ENCODE measurements at places on chromosomes 7 and 10.

GRCh38 chr10:74419958-74420375 lies 268.9 kb downstream of the ADK start:
- DNase-seq = no peak

DNA sequence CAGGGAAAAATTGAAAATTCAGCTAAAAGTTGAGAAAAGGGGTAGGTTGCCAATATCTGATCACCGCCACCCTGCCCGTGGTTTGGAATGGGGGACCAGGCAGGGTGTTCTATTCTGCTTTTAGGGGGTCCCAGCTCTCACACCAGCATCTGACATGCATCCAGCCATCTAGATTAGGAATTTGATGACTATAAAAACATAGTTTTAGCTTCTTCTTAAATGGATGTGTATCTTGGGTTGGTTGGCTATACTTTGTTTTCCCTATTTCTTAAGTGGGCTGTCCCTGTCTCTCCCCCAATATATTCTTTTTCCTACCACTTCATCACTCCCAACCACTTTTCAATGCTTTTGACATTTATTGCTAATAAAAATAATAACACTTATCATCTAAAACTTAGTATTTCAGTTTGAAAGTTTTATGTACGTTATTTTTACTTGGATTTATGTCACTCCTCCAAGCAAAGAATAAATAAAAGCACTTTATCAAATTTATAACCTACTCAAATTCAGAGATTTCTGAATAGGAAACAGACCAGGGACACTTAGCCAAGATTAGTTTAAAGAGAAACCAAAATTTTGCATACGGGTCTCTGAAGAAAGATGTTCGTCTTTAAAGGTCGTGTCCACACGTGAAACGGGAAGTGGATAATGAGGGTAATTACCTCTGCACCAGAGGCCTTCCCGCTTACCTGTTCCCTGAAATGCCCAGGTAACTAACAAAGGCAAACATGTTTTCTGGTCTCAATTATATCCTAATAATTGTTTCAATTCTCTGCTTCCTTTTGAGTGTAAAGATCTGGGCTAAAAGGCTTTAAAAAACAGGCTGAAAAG lies 233.2 kb upstream of the AUTS2 start:
- DNase-seq = no peak

- DNase-seq = no peak
Observed at GRCh38 chr7:51376420-51377092, 59.9 kb upstream of the COBL start.

- DNase-seq = no peak
Observed at GRCh38 chr7:103080923-103081322, 6.0 kb downstream of the ARMC10 start.

DNA sequence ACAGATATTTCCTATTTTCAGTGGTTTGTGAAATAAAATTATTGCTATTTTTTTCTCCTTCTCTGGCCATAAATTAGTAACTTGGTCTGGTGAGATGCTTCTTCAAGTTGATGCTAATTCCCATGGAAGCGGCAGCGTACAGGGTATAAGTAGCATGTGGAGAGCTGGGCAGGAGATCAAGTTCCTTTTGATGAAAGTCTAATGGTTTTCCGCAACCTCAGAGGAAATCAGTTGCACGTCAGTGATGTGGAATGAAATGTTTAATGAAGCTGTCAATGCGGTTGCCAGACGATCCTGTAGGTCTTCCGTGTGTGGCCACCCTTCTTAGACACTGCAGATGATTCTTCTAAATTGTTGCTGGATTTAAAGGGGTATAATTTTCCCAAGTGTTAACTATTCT lies 236.4 kb upstream of the GRM3 start:
- DNase-seq = no peak

DNA sequence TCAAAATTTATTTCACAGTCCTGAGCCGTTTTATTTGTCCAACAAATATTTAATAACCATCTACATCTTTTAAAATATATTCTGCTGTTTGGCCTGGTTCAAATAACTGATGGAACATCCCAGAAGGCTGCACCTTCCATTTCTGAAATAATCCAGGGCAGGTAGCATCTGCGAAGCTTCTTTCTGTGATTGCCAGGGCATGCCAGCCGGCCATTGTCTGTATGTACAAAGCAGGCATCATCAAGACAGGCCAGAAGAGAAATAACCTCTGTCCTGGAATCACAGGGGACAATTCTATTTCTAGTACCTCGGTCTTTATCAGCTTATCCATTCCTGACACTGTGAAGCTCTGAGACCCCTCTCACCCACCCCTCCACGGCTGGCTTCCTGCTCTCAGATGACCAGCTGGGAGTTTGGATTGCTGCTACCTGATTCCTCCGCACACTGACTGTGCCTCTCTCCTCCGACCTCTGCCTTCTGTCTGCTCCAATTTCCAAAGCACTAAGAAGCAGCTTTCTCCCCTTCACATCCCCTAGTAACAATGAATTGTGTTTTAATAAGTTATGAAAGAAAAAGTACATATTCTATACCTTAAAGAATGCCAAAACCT lies 8.0 kb downstream of the DGKI start:
- DNase-seq = no peak

- DNase-seq = no peak
Observed at GRCh38 chr10:105347487-105347886, 706.4 kb downstream of the SORCS3 start.

DNA sequence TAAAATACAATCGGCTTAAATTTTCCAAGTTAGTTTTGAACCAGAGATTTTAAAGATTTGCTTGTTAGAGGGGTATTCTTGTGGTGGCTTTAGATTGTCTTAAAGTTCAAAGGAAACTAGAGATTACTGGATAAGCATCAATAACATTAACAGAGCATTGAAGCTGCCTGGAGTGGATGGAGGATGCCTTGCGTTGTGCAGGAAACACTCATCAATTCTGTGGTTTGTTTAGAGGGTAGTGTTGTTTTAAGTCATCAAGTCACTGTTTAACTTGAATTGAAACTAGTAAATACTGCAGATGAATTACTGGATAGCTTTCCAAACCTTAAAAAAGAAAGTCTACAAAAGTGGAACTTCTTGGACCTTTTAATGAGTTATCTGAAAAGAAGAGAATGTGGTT lies 218.6 kb downstream of the CELF2 start:
- DNase-seq = no peak

DNA sequence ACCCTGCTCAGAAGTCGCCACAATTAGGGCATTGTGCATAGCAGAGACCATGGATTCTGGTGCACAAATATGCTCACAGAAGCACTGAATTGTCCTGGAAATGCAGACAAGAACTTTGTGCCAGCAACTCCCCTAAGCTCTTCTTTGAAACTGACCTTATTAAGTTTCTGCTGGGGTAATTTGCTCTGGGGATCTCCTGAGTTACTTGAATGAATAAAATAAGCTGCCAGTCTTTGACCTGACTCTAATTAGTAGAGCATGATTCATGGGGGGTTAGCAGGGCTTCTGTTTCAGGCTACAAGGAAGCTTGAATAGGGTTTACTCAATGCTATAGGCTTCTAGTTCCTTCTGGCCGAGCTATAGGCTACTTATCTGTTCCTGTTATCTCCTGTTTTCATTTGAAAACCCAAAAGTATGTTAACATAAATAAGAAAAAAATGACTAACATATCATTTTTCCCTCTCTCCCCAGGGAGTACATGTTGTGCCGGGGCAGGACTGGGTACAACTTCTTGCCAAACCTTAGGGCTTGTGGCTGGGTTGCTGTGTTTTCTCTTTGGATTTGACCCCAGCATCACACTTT lies 169.0 kb upstream of the TMEM229A start:
- no peak for DNase-seq

DNA sequence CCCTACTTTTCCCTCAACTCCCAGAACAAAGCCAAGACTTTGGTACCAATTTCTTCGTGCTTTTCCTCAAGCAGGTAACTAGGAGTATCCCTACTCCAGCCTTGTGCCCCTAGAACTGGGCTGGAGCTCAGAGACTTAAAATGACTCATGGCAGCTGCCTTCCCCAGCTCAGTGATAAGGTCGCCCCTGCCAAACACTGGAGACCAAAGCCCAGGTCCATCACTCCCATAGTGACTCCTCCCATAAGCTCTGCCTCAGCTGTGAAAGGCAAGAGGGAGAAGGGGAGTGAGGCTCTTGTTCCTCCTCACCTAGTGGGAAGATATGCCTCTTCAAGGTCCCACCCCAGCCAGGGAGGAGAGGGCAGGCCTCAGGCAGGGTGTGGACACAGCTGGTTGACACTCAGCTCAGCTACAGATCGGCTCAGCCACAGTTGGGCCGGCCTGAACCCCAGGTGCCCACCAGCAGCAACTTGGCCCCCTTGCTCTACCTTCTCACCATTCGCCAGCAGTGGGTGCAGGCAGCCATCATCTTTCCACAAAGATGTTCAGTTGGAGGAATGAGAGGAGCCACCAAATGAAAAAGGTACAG lies 13.8 kb upstream of the CYREN start:
- DNase-seq = no peak

DNA sequence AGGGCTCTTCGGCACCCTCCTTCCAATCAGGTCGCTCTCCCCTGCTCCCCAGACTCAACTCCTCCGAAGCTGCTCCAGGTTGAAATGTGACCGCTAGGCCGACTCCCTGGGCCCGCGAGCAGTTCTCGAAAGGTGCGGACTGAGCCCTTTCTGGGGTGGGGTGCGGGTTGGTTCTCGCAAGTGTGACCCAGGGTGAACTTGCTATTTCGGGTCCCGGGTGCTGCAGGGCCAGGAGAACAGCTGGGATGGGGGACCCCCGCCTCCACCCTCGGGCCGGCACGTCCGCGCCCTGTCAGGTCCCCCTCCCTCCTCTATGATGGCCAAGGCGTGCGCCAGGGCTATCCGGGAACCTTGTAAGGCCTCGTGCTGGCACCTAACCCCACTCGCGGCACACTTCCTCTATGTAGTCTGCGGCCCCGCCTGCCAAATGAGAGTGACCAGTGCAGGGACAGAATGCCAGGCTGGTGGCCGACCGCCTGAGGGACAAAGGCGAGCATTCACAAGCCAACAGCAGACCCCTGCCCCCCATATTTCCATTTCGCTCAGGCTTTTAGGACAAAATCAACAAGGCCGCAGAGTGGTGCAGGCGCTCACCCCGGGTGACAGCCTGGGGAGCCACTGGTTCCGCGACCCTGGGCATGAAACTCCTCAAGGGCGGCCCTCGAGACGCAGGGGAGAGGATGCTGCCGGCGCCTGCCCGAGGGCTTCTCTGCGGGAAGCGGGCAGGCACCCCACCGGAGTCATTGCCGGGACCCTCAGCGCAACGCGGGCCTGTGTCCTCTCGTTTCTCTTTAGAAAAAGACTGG lies 13.7 kb upstream of the HOXA13 start:
- DNase-seq = no peak

DNA sequence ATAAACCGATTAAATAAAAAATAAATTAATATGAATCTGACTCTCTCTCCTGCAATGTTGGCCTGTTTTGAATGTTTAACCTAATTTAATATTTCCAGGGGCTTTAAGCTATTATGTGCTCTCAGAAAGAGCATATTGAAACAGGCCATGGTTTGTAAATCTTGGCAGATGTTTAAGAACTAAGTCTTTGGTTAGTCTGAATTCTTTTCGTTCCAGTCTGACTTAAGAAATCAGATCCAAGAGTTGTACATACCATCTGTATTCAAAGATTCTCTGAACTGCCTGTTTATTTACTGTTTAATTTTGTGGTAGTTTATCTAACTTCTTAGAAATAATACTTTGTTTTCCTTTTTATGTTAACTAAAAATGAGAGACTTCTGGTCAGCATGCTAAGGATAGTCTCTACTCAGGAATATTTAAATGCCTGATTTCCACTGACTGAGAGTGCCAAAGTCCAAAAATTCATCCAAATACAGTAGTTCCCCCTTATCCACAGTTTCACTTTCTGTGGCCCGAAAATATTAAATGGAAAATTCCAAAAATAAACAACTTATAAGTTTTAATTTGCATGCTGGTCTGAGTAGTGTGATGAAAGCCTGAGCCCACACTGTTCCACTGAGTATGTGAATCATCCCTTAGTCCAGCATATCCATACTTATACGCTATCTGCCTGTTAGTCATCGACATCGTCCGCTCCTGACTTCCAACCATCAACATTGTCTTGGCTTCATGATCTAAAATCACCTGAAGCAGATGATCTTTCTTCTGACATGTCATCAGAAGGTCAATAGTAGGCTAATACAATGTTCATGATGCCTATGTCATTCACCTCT lies 238.1 kb upstream of the CSTF2T start:
- DNase-seq = no peak

DNA sequence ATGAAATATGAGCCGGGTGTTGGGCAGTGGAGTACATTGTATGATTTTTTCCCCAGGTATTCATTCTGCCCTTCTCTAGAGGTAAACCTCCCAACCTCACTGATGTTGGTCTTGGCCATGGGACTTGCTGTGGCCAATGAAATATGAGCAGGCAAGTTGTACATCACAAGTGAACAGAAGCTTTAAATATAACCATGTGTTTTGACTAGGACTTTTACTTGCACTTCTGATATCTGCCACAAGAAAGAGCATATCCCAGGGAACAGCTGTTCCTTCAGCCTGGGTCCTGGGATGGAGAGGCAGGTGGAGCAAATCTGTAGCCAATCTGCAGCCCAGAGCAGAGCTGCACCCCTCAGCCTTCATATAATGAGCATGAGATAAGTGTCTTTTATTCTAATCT lies 109.8 kb upstream of the PALS2 start:
- no peak for DNase-seq

GRCh38 chr7:92340016-92340415 lies 94.2 kb downstream of the ANKIB1 start:
- no peak for DNase-seq

GRCh38 chr10:11698691-11699549 lies 43.3 kb upstream of the ECHDC3 start:
- no peak for DNase-seq

GRCh38 chr7:116618338-116619128 lies 53.5 kb upstream of the MET start:
- no peak for DNase-seq

- DNase-seq = no peak
Observed at GRCh38 chr10:35194906-35195305, 68.3 kb downstream of the CREM start.

DNA sequence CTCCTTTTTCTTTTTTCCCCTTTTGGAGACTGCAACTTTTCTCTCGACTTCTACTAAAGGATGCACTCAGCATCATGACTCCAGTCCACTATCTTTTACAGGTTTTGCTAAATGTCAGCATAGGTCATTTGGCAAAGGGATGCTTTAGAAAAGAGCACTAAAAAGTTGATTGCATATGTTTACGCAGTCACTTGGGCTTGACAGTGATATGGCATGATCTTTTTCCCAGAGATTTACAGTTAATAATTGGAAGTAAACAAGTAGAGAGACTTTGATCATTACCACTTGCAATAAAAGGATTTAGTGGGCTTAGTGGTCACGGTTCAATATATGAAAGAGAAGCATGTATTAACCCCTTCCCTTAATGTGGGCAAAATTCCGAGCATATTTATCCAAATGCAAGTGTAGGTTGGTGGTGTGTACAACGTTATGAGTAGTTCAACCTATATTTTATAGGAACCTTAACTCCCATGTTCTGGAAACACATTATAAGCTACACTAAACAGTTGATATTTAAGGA lies 1.8 kb downstream of the BMI1 start:
- DNase-seq = no peak

Data from NCI-H524 treated with DMSO at 0.1 percent for 48 hours (cell line).